ENCODE measurements at places on chromosomes 12 and 14.

DNA sequence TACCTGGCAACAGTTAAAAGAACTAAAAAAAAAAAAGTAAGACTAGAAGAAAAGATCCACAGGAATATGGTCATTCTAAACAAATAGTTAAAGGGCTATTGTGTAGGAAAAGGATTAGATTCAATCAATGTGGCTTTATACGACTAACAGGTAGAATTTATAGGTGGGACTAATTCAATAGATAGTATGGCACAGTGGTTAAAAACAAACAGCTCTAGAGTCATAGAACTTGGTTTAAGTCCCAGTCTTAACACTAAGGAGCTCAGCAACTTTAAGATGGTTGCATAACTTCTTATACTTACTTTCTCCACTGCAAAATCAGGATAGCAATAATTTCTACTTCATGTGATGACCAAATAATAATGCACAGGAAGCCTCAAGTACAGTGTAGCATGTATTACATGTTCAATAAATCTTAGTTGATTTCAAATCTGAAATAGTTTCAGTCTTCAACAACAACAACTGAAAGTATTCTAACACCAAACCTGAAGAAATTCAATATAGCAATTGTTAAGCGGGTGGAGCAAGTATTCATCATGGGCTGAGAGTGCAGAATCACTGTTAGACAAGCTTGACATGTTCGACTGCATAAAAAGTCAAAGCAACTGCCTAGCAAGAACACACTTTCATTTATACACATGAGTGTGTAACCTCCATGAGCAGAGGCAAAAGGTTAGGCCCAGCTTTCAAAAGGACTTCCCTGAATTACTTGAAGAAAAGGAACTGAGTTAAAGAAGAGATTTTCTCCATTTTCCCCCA lies 50.4 kb downstream of the ITPR2 start:
- DNase-seq, result no peak

DNA sequence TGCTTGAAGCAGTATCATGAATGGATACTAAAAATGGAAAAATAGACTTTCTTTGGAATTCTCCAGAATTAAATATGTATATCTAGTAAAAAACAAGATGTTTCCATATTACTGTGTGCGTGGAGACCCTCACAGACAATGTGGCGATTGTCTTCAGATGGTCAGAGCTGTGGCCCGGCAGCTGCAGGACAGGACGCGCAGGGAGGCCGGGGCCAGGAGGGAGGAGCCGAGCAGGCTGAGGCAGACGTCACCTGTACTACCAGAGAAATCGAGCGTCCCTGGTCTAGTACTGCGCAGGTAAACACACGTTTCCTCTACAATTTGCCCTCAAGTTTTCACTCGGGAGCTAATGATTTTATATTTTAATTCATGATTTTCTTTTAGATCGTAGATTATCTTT lies 22.8 kb downstream of the DDX51 start:
- no peak for DNase-seq

GRCh38 chr12:115947696-115948062 lies 329.8 kb downstream of the MED13L start:
- no peak for DNase-seq

DNA sequence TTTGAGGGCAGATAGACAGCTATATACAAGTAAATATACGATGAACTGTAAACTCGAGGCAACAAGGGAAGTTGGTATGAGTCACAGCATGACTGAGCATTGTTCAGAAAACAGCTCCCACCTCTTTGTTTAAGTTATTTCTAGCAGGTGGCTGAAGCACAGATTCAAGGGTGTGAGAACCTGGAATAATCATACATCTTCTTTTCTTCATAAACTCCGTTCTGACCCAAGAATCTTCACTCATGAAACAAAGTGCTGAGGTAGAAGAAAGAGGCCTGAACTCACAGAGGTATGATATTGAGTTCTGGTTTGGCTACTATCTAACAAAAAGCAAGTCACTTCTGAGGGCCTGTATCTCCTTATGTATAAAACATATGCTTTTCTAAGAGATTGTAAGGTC lies 364.1 kb upstream of the KITLG start:
- peak; percentile 2 for DNase-seq

- no peak for DNase-seq
Observed at GRCh38 chr12:92139634-92140150, 6.0 kb downstream of the BTG1 start.

DNA sequence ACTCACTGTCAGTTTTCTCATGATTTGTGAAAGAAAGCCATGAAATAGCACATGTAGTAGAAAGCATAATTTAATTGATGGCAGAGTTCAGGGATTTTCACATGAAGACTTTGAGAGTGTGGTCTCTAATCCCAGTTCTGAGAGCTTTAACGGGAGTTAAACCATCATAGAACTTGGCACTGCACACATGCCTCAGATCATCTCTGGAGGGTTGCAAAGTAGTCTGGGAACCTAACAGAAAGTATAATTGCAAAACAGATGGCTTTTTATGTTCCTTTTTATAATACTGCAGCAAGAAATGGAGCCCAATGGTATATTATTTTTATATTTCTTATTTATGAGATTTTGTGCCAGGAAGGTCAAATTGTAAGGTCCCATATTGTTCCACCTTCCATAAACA lies 77.9 kb downstream of the BHLHE41 start:
- no peak for DNase-seq

DNA sequence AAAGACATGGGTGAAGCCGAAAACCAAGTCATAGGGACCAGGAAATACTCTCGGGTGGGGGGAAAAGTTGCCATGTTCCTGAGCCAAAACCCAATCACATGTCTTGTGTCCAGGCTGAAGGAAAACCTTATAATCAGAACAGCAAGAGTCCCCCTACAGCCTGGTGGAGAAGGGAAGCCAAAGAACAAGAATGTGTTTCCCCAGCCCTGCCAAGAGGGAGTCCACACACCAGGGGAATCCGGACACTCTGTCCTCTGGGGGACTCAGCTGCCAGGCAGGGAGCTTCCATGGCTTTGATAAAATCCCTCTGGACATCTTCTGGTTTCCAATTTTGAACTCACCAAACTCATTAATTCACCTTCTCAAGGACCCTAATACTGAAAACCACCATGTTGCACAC lies 273.0 kb downstream of the FOXN3 start:
- no peak for DNase-seq

DNA sequence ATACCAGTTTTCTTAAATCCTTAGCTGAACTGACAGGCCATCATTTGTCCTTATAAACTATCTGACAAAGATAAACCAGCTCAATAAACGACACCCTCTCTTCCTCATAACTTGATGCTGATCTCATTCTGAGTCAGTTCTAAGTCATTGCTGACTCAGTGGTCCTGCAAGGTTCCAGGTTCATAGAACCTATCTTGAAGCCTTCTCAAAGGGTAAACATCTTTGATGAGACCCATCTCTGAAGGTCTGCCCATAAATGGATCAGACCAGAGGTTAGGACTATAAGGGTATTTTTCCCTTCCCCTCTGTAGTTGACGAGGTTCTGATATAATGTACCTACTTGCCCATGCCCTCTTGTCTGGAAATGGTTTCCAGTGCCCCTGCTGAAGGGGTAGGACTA lies 11.9 kb downstream of the NAA25 start:
- DNase-seq, result peak; percentile 50

DNA sequence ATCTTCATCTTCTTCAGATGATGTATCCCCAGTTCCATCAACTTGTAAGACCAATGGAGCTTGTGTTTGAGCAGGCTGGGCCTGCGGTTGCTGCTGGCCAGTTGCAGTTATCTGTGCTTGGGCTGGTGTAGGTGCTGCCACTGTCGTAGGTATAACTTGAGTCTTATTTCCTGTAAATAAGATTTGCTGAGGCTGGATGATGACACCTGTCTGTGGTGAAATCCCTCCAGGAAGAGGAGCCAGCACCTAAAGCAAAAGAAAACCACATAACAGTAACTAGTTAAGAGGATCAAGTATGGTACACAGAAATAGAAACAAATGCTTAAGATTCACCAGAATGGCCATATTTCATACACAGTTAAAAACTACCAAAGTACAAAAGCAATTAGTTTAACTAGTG lies 28.2 kb downstream of the GTF2A1 start:
- DNase-seq, result no peak

DNA sequence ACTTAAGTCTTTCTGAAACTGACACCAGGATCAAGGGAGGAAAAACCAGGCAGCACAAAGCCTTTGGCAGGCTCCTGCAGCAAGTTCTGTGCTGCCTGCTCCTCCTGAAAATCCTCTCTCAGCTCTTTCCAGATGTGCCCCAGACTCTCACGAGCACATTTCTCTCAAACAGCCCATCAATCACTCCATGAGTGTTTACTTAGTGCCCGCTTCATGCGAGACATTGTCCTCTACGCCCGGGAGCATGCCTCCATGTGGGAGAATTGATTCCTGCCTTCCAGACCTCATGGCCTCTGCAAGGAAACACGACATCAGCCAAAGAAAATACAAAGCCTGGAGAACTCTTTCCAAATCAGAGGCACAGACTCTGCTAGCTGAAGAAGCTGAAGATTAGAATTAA lies 46.5 kb upstream of the TSPAN11 start:
- DNase-seq, result no peak

DNA sequence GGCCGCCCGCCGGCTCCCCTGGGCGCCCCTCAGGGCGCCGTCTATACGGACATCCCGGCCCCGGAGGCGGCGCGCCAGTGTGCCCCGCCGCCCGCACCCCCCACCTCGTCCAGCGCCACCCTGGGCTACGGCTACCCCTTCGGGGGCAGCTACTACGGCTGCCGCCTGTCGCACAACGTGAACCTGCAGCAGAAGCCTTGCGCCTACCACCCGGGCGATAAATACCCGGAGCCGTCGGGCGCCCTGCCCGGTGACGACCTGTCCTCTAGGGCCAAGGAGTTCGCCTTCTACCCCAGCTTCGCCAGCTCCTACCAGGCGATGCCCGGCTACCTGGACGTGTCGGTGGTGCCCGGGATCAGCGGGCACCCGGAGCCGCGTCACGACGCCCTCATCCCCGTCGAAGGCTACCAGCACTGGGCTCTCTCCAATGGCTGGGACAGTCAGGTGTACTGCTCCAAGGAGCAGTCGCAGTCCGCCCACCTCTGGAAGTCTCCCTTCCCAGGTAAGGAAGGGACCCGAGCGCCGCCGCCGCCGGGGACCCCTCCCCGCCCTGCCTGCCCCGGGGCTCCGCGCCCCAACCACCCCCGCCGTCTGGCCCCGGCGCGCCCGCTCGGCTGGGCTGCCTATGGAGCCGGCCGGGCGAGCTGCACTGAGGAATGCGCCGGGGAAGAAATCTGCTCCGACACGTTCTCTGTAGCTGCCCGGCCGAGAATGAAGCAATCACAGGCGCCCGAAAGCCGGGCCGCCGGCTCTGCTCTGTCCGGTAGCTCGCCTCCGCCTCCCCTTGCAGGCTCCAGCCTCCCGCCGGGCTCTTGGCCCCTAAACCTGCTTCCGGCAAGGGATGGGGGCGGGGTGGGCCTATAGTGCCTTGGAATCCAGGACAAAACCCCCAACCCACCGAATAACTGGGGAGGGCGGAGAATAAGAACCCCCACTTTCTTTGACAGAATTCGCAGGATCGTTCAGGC lies 794 bp downstream of the HOXC13 start:
- no peak for DNase-seq

- no peak for DNase-seq
Observed at GRCh38 chr14:59202031-59202430, 13.6 kb downstream of the DAAM1 start.

- no peak for DNase-seq
Observed at GRCh38 chr14:33676135-33676566, 274.7 kb downstream of the EGLN3 start.

DNA sequence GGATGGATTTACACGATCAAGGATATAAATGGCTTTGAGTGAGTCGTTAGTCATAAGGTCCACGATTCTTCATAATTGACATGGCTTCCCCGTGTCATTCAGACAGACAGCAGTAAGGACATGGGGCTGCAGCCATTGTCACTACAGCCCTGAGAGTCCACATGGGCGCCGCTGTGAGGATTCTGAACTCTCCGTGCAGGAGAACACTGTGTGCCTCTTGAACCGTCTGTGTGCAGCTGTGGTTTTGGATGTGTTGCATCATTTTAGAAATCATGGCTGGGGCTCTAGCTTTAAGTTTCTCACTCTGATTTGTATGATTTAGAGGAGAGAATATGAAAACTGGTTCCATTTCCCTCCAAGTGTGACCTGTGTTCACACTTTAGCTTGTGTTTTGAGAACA lies 47.2 kb downstream of the NPAS3 start:
- no peak for DNase-seq

DNA sequence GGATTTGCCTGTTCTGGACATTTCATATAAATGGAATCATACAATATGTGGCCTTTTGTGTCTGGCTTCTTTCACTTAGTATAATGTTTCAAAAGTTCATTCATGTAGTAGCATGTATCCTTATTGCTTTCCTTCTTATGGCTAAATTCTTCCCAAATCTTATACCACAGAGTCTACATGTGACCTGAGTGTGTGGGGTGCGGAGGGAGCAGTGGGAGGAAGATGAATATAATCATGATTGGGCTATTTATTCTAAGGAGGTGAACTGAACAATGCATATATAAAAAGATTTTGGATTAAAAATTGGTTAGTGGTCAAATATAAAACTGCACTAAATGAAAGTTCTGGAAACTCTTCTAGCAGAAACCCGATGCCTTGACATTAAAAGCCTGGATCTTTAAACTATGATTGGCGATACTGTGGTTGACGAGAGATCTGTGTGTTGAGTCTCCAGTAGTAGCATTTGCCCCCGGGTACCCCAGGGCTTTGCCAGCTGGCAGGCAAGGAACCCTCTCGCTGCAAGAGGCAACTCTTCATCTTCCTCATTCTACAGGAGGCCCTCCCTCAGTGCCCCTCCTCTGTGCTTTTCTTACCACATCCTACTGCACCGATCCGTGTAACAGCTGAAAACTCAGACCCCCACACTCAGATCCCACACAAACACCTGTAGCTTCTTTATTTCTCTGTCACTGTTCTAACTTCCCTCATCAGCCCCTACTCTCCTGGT lies 2.6 kb downstream of the CYP46A1 start:
- no peak for DNase-seq

DNA sequence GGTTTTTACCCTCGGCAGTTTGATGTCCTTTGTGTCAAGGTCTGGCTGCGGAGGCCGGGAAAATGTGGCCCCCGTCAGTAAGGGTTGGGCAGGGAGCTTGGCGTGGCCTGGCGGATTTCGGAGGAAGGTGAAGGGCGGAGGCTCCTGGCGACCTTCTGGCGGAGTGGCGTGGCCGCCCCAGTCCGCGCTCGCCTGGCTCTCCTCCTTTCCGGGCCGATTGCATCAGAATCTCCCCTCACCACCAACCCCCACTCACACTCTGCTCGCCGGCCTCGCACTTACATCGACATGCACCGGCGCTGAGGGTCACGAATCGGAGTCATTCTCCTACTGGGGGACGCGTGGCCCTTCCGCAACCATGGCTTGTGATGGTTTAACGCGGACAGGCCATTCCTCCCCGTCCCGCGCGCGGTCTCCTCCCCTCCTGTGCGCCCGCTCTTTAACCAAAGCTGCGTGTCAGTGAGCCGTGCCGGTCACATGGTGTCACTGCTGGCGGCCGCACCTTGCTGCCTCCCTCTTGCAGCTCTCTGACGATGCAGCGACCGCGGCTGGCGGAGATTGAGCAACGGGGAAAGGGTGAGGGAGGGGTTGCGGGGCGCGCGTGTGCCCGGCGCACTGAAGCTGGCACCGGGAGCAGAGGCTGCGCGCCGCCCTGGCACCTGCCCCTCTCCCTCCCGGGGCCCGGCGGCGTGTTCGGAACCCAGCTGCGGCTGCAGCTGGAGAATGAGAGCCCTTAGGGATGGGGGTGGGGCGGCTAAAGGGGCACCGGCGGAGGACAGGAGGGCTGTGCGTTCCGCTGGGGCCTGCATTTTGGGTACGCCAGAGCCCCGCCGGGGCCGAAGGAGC lies at the start of gene SLC38A1:
SLC38A1 (minus strand) TSS at position 461 of the 846 bp plus-strand sequence. CDS start 29,243 bp downstream, outside the sequence.
- DNase-seq, result peak; percentile 80

GRCh38 chr14:84825481-84826251 lies 704.3 kb upstream of the FLRT2 start:
- DNase-seq, result no peak

GRCh38 chr14:52253503-52253902 lies 14.0 kb upstream of the PTGDR start:
- DNase-seq, result no peak
